ENCODE measurements at places on chromosomes 2 and 18.

DNA sequence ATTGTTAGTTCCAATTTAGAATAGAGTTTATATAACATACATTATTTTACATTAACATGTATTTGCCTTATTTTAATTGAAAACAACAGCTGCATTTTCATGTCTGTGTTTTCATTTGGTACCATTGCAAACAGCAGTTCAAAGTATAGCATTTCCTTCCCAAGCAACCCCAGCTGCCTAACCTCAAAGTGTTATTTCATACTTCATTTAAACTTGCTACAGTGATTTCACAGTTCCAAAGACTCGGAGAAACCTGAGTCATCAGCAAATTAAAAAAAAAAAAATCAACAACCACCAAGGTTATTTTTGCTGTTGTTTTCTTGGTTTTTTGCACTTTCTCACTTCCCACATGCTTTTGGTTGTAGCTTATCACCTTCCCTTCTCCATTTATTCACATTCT, 236.5 kb upstream of the SPHKAP start:
- no peak for DNase-seq

DNA sequence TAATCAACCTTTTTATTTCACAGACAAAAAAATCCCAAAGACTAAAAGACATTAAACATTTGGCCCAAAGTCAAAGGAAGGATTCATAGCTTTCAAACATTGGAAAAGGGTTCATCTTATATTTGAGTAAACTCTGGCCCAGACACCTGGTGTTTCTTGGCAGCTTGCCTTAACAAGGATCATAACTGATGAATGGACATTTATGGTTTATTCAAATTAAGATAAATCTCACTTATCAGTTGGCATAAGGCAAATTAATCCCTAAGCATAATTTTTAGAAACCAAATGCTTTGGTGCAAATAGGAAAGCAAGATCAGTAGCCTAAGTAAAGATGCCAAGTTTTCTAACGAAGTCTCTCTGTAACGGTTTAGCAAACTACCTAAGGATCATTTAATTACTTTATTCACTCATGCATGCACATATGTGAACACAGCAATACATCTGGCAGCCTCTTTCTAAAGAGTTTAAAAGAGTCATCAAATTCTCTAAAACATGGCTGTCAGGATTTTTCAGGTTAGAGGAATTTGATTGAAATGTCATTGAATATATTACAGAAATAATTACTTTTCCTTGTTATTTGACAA, 323.4 kb upstream of the RBMS1 start:
- DNase-seq = no peak

- DNase-seq = no peak
Measured at GRCh38 chr18:56748698-56749268, 97.6 kb downstream of the WDR7 start.

GRCh38 chr2:235055891-235056516, 104.2 kb downstream of the SH3BP4 start:
- DNase-seq = peak; percentile 83

DNA sequence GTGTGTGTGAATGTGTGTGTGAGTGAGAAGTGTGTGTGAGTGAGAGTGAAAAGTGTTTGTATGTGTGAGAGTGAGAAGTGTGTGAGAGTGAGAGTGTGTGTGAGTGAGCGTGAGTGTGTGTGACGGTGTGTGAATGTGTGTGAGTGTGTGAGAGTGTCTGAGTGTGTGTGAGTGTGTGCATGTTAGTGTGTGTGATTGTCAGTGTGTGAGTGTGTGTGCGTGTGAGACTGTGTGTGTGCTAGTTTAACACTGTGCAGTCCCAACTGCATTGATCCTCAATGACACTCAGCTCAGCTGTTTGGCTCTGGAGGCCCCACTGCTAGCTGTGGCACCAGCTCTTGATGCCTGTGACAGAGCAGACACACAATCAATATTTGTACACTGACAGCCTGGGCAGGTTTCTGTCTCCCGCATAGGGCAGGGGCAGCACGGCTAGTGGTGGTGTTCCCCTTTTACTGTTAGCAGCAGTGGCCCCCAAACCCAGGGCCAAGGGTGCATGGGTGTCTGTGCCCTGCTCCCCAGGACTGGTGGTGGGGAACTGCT, 135.0 kb downstream of the INHBB start:
- peak; percentile 52 for DNase-seq

GRCh38 chr2:74021407-74021755, 36.7 kb downstream of the TET3 start:
- no peak for DNase-seq

DNA sequence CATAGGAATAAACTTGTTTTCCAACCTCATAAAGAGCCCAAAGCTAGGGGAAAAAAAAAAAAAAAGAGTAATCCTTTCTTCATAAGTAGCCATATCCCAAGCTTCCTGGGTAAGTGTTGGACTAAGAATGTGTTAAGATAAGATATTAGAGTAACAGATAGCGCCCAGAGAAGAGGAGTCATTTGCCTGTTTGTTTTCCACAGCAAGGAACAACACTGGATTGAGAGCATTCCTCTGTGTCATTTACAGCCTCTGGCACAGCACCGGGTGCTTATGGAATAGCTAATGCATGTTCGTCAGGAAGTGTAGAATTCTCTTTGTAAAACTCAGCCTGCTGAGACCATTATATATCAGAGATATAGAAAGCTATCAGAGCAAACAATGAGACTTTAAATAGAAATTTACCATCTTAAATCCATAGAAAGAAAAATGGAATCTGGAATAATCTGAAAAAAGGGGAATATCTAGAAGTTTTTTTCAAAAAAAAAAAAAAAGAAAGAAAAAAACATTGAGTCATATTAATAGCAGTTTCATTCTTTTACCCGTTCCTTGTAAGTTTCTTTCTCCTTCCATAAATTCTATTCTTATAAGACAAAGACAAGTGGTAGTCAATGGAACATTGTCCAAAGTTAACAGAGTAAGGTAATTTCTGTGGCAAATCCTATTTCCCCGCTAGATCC, 37.6 kb downstream of the LRP2 start:
- DNase-seq = no peak

DNA sequence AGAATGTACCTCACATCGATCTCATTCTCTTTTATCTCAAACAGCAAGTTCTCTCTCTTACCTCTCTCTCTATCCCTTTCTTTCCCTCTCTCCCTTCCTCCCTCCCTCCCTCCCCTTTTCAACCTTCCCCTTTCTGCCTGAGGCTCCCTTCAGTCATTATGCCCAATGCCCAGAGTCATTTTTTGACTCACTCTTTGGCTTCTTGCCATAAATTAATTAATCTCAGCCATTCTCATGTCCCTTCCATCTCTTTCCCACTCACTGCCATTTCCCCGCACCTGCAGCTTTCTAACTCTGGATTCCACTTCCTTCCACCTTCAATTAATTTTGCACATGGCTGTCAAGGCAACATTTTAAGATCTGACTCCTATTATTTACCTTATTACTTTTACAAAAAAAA, 60.1 kb downstream of the EVA1A start:
- no peak for DNase-seq

- DNase-seq = peak; percentile 38
Measured at GRCh38 chr18:7567474-7568425, 634 bp downstream of the PTPRM start.

GRCh38 chr2:130728007-130728454, 839 bp upstream of the GPR148 start:
- no peak for DNase-seq

GRCh38 chr2:173667014-173667413, 298.2 kb downstream of the SP3 start:
- no peak for DNase-seq

- DNase-seq = no peak
Measured at GRCh38 chr2:71082402-71083252, 14.2 kb downstream of the NAGK start.

- no peak for DNase-seq
Measured at GRCh38 chr18:45825258-45826044, at the start of gene SIGLEC15. SIGLEC15 (plus strand) TSS chr18:45825675; CDS start chr18:45825729, 54 bp downstream.

DNA sequence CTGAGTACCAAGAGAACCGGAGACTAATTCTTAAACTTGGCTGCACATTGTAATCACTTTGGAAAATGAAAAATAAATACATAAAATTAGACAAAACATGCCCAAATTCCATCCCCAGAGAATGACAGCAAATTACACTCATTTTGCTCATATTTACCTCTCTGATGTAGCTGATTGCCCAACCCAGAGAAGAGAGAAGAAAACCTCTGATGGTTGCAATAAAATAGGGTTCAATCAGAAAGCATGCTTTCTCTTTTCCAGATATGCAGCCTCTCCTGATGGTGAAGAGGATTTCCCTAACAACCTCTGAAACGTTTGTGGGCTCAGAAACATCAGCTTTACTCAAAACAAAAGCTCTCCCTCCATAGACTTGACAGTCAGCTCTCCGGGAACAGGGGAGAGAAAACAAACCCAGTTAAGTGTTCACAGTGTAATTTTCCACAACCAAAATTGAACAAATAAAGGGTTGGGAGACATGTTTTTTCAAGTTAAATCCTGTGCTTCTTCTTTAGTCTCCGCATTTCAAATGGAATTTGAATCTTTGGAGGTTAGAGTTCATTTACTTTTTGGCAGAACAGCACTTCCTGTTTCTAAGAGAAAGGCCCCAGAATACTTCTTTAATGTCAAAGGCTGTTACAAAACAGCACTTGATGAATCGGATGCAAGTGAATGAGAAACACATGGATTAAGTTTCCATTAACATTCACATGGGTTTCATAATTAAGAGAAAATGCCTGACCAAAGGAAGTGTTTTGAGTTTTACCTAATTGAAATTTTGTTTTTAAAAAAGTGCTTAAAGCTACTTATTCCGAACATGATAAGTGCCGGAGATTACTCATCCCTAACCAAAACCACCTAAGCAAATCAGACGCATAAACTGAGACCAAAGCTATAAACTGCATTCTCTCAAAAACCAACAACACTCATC, 570.1 kb upstream of the SYT4 start:
- DNase-seq = no peak
